A673 (cell line): ENCODE measurements at places on chromosomes 5 and 9. TPM values are rescaled to one million over a fixed set of nuclear protein-coding genes. Genes with fewer than 3 reads are reported as not detected.
A peak's percentile ranks its signal among the peaks of the same experiment; 100 is the strongest.

DNA sequence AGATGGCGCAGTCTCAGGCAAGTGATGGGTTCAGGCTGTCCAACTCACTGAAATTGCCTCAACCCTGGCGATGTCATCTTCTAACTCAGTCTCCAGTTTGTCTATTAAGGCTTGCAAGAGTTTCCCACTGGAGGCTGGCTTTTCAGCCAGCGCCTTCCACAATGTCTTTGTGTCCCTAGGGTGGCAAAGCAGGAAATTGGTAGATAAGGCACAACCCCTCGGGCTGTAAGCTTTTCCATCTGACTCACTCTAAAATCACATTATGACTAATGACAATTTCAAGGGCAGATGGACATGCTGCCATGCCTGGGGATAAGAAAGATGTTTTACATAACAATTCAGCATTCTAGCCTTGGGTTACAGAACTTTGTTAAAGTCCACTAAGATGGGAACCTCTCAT is 61.9 kb downstream of the MROH2B start:
- no peaks in the 10 kb centered on the region for H3K36me3 ChIP-seq
- no peak overlapping the region for H3K27ac ChIP-seq
- H3K4me3 ChIP-seq, result no peak overlapping the region
- no peaks in the 10 kb centered on the region for H3K4me1 ChIP-seq
- peak; percentile 88 for DNase-seq
- no peaks in the 10 kb centered on the region for H3K27me3 ChIP-seq

DNA sequence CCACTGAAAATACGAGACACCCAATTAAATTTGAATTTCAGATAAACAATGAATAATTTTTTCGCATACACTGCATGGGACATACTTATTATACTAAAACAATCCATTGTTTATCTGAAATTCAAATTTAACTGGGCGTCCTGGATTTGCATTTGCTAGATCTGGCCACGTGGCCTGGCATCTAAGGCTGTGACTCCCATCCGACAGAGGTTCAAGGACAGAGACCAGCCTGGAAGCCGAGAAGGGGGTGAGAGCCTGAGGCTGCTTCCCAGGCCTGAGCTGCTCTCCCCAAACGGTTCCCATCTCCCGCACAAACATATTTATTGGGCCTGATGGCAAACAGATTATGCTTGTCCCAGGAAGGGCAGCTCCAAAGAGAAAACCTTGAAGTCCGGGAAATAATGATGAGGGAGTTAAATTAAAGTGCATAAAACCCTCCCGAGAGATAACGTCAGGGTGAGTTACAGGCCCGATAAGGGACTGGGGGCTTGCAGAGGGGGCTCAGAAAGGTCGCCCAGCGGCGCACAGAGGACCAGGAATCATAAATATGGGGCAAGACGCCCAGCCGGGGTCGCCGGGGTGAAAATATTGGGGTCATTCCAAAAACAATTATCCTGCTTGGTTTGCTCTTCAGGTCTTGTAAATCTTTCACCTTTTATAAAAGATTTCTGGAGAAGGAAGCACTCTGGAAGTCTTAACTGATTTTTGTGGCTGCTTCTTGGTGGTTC is 163.7 kb downstream of the GAPVD1 start:
- no peak overlapping the region for H3K4me3 ChIP-seq
- no peaks in the 10 kb centered on the region for H3K4me1 ChIP-seq
- H3K27me3 ChIP-seq, result no peaks in the 10 kb centered on the region
- no peaks in the 10 kb centered on the region for H3K36me3 ChIP-seq
- no peak for DNase-seq

GRCh38 chr9:68739621-68740174 is 34.7 kb downstream of the PIP5K1B start:
- no peaks in the 10 kb centered on the region for H3K36me3 ChIP-seq
- no peaks in the 10 kb centered on the region for H3K4me1 ChIP-seq
- DNase-seq, result no peak
- no peak overlapping the region for H3K27ac ChIP-seq
- H3K4me3 ChIP-seq, result no peak overlapping the region
- peaks cover 4% of the 10 kb centered on the region for H3K27me3 ChIP-seq

- no peak overlapping the region for H3K4me3 ChIP-seq
- H3K27ac ChIP-seq, result no peak overlapping the region
- H3K27me3 ChIP-seq, result no peaks in the 10 kb centered on the region
- H3K36me3 ChIP-seq, result no peaks in the 10 kb centered on the region
- DNase-seq, result no peak
Observed at GRCh38 chr5:44891116-44891515, 82.4 kb downstream of the MRPS30 start.

GRCh38 chr9:115362640-115363039 is 244.7 kb upstream of the TNC start:
- H3K27ac ChIP-seq, result no peak overlapping the region
- H3K27me3 ChIP-seq, result no peaks in the 10 kb centered on the region
- no peak overlapping the region for H3K4me3 ChIP-seq
- DNase-seq, result no peak

DNA sequence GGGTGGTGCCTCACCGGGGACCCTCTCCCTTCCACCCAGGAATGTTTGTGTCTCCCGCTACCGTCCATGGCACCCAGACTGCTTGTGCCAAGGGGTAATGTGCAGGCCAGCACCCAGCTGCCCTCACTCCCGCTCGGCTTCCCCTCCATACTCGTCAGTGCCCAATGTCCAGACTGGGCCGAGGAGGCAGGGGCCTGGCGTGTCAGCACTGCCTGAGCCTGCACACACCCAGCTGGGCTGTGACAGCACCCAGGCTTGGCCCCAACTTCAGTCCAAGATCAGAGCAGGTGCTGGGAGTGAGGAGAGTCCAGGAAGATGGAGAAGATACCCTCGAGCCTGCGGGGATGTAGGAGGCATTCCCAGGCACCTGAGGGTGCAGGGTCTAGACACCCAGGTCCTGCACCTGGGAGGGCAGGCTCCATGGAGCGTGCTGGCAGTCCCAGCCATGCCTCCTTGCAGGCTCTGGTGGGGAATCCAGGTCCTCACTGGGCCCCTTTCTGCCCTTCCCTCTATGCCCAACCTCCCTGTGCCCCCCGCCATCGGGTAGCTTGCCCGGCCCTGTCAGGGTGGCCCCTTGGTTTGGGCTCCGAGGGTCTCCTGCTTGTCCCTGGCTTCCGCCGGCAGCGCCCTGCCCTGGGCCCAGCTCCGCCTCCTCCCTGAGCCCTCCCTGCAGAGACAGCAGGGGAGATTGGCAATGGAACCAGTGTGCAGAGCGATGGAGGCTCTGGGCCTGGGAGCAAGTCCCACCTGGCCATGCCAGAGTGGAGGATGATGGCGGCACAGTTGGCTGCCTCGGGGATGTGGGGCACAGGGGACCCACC is 250.8 kb upstream of the EDIL3 start:
- no peaks in the 10 kb centered on the region for H3K4me1 ChIP-seq
- H3K27me3 ChIP-seq, result no peaks in the 10 kb centered on the region
- no peak overlapping the region for H3K27ac ChIP-seq
- no peak for DNase-seq
- no peak overlapping the region for H3K4me3 ChIP-seq
- no peaks in the 10 kb centered on the region for H3K36me3 ChIP-seq

- no peak overlapping the region for H3K27ac ChIP-seq
- peaks cover 5% of the 10 kb centered on the region for H3K4me1 ChIP-seq
- H3K4me3 ChIP-seq, result no peak overlapping the region
- no peaks in the 10 kb centered on the region for H3K27me3 ChIP-seq
Observed at GRCh38 chr5:105587963-105588662, 2025.5 kb upstream of the NUDT12 start.

GRCh38 chr5:157283434-157283833 is 17.5 kb downstream of the CYFIP2 start:
- DNase-seq, result no peak
- no peak overlapping the region for H3K4me3 ChIP-seq
- no peaks in the 10 kb centered on the region for H3K27me3 ChIP-seq

CDX1 gene
- total RNA-seq, result not detected in 2 replicates

GRCh38 chr5:151696470-151697061 is 9.9 kb upstream of the SPARC start:
- H3K27ac ChIP-seq, result peak overlapping the region; percentile 28
- peaks cover 22% of the 10 kb centered on the region for H3K4me1 ChIP-seq
- H3K36me3 ChIP-seq, result no peaks in the 10 kb centered on the region
- H3K27me3 ChIP-seq, result no peaks in the 10 kb centered on the region
- peak; percentile 53 for DNase-seq

- H3K27me3 ChIP-seq, result no peaks in the 10 kb centered on the region
- DNase-seq, result no peak
- H3K4me3 ChIP-seq, result no peak overlapping the region
- no peak overlapping the region for H3K27ac ChIP-seq
Observed at GRCh38 chr5:68740226-68740910, 353.4 kb upstream of the SLC30A5 start.

- H3K27ac ChIP-seq, result no peak overlapping the region
- no peak for DNase-seq
- no peak overlapping the region for H3K4me3 ChIP-seq
- H3K36me3 ChIP-seq, result no peaks in the 10 kb centered on the region
- H3K27me3 ChIP-seq, result no peaks in the 10 kb centered on the region
Observed at GRCh38 chr5:157382996-157383800, 76.8 kb upstream of the NIPAL4 start.

GRCh38 chr9:109497226-109498153 is 617 bp downstream of the PTPN3 start:
- peaks cover 82% of the 10 kb centered on the region for H3K27me3 ChIP-seq
- DNase-seq, result peak; percentile 21
- no peak overlapping the region for H3K27ac ChIP-seq
- no peaks in the 10 kb centered on the region for H3K36me3 ChIP-seq
- peak overlapping the region; percentile 35 for H3K4me3 ChIP-seq

DNA sequence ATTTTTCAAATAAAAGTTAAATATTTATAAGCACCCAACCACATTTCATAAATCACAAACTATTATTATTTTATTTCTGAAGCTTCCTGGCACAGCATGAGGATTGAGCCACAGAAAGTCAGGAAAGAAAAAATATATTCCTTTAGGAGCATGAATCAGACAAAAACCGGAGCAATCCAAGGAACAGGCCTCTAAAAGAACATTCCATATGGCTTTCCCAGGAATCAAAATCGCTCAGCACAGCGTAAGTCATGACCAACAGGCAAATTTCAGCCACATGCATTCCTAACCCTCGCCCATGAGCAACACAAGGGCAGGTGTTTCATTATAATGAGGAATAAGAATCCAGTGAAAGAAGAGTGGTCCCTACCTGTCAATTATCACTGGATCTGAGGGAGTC is 26.7 kb downstream of the EBF1 start:
- no peak overlapping the region for H3K4me3 ChIP-seq
- H3K4me1 ChIP-seq, result no peaks in the 10 kb centered on the region
- H3K27ac ChIP-seq, result no peak overlapping the region
- no peaks in the 10 kb centered on the region for H3K36me3 ChIP-seq
- no peaks in the 10 kb centered on the region for H3K27me3 ChIP-seq

RELL2 gene
- total RNA-seq, result 4.7 and 6.6 TPM in 2 replicates

TAS2R1 gene
- total RNA-seq, result not detected in 2 replicates

DNA sequence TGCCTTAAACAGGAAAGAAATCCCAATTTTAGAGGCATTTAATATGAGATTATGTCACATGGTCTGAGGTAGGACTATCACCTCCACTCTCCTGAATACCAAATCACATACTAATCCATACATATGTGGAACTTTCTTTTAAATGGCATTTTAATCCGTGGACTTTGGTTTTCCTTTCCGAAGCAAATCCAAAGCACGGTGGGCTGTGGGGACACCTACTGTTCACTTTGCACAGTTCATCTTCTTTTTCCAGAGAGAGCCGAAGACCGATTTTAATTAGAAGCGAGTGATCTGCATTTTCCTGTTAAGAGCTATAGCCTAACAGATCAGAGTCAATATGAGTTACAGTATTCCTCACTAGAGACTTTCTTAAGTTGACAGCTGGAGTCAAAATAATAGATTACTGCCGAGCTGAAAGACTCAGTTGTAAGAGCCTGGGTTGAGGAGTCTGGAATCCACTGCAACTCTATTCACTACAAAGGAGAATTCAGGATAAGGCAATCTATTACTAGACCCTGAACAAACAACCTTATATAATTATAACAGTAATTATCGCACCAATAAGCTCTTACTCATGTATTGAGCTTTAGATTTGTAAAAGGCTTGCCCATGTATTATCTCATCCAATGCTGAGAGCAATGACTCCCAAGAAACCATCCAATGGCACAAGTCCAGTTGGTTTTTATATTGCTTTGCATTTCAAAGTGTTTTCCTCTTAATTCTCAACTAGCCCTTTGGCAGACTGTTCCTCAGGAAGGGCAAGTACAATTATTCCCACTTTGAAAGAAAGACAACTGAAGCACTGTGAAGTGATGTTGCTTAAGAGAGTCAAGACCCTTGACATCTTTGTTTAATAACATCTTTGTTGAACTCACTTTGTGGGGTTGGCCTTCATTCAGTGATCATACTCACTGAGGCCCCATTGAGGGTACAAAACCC is 144.7 kb downstream of the TRPM6 start:
- no peak overlapping the region for H3K4me3 ChIP-seq
- no peak overlapping the region for H3K27ac ChIP-seq
- DNase-seq, result peak; percentile 45
- peaks cover 22% of the 10 kb centered on the region for H3K27me3 ChIP-seq

DNA sequence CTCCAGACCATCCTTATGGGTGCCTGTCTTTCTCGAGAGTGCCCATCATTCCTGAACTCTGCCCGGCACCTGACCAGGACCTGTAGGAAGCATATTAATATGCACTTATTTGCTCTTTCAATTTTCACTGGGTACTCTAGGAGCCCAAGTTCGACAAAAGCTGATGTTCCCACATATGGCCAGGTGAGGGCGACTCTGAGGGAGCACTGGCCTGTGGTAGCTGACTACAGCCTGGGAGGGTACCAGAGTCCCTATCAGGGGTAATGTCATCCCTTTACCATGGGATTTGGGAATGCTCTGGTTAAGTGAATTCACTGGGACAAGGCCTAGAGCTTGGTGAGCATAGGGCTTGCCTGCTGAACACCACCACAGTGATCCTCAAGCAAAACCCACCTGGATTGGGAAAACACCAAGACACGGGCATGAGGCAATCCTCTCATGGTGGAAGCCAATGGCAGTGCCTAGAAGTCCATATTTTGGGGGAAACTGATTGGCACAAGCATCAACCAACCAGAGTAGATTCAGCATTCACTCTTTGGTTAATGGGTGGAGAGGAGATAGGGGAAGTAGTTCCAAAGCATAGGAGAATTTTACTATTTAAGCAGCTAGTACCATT is 112.2 kb downstream of the MTX3 start:
- H3K36me3 ChIP-seq, result no peaks in the 10 kb centered on the region
- H3K27ac ChIP-seq, result no peak overlapping the region
- peak; percentile 48 for DNase-seq
- no peaks in the 10 kb centered on the region for H3K27me3 ChIP-seq
- H3K4me3 ChIP-seq, result no peak overlapping the region
- H3K4me1 ChIP-seq, result no peaks in the 10 kb centered on the region
